ENCODE measurements at places on chromosomes 3 and 15.
A peak's percentile ranks its signal among the peaks of the same experiment; 100 is the strongest.

DNA sequence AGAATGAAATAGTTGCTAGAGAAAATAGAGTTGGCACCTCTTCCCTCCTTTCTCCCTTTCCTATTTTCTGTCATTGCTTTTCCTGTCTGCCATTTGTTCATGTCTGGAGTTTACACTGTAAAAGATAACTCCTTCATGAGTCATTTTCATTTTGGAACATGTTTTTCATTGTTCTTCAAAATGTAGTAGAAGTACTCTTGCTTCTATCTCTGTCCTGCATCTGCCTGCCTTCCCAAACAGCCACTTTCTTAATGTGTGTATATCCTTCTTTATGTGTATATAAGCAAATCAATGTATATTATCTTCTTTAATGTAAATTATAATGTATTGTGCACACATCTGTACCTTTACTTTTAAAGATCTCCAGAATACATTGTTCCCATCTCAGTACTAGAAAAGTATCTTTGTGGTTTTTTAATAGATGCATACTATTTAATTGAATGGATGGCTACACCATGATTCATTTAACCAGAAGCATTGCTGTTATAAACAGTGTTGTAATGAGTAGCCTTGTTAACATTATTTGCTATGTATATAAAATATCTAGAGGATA is 41.1 kb downstream of the TSC22D2 start:
- no peak for DNase-seq

DNA sequence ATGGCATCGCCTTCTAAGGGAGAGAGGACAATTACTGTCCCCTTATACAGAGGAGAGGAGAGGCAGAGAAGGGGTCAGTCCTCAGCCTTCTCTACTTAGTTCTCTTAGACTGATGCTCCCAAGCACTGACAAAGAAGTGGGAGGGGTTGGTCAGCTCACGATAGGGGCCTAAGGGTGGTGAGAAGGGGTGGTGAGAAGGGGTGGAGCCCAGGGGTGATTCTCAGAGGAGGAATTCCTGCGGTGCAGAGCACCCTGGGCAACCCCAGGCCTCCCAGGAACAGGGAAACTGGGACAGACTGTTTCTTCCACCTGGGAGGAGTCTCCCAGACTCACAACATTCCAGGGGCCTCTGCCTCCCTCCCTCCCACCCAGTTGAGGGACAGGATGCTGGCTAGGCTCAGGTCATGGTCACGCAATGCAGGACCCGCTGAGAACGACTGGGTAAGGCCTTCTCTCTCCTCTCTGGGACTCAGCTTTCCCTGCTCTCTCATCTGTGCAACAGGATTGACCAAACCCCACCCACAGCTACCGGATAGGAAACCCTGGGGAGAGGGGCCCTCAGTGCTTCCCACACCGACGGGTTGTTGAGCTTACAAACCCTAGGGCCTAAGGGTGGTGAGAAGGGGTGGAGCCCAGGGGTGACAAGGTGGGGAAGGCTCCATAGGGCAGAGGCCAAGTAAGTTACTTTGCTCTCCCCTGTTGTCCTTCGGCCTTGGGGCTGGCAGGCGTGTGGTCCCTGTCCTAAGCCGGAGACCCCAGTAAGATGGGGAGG is 1.5 kb downstream of the TPRA1 start:
- no peak for DNase-seq

DNA sequence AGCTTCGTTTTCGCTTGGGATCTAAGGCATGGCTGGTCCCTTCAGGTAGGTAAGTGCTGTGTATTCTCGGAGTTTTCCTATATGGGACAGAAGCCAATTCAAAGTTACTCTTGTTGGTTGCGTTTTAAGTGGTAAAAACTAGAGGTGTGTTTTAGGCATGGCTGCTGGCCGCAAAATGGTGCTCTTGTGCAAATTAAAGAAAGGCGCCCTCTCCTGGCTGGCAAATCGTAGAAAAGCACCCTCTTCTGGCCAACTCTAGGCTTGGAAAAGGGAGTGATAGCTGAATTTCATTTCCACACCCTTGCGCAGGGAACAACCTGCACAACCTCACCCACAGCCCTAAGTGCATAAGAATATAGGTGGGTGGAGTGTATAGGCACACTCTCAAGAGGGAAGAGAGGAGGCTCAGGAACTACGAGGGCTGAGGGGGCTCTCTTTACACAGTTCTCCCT is 23.5 kb downstream of the DRD3 start:
- DNase-seq, result peak; percentile 28

GRCh38 chr3:159627229-159627628 is 361.4 kb upstream of the IL12A start:
- no peak for DNase-seq

- no peak for DNase-seq
These were observed 1.3 kb downstream of the PPM1M start for GRCh38 chr3:52246728-52247408.

- no peak for DNase-seq
These were observed 14.9 kb upstream of the CILP start for GRCh38 chr15:65226221-65226620.

- peak; percentile 15 for DNase-seq
These were observed 2.9 kb downstream of the TNFSF10 start for GRCh38 chr3:172520301-172520831.
